ENCODE measurements at places on chromosomes 3 and 15. TPM values are rescaled to one million over a fixed set of nuclear protein-coding genes. Genes with fewer than 3 reads are reported as not detected.
A peak's percentile ranks its signal among the peaks of the same experiment; 100 is the strongest.

- DNase-seq = no peak
Measured at GRCh38 chr3:94862703-94863102, 799.8 kb downstream of the NSUN3 start.

Gene C3orf85
- not detected for polyA plus RNA-seq

DNA sequence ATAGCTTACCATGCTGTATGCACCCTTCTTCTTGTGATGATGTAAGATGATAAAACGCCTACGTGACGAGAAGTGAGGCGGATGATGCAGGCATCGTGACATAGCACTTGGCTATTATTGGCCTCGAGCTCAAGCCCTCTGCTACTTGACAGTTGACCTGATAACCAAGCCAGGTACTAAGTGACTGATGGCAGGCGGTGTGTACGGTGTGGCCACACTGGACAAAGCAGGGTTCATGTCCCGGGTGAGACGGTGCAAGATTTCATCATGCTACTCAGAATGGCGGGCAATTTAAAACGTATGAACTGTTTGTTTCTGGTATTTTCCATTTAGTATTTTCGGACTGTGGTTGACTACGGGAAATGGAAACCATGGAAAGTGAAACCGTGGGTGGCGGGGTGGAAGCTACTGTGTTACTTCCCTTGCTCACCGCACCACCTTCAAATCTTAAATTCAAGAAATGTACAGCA lies 57.7 kb downstream of the SLC12A8 start:
- DNase-seq = no peak

Gene COL6A5
- polyA plus RNA-seq = not detected

DNA sequence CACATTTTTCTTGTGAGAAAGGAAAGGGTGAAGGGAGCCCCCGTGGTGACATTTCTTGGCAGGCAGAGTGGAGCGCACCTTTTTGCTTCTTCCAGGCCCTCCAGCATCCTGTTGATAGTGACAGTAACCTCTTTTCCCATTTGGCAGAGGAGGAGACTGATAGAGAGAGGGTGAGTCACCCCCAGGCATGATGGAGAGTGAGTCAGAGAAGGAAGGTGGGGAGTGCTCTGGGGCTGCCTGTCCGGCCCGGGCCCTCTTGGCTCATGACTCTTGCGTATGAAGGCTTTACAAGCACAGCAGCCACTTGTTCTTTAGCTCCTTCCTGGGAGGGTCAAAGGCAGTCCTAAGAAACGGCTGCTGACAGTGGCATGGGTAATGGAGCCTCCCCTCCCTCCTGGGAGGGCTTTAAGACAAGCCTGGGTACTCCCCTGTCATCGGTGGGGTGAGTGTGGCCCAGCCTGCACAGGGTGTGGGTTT lies 16.0 kb downstream of the ANKRD63 start:
- peak; percentile 32 for DNase-seq

Gene HMCES
- 24.1 TPM for polyA plus RNA-seq

Gene AP3B2
- 0.51 TPM for polyA plus RNA-seq

- DNase-seq = no peak
Measured at GRCh38 chr3:36688815-36689214, 75.5 kb downstream of the DCLK3 start.

GRCh38 chr15:60381148-60381788 lies 16.5 kb downstream of the ANXA2 start:
- DNase-seq = no peak

- no peak for DNase-seq
Measured at GRCh38 chr3:197030379-197031314, 1.0 kb upstream of the MELTF start.

Gene PLA2G4E
- polyA plus RNA-seq = not detected

DNA sequence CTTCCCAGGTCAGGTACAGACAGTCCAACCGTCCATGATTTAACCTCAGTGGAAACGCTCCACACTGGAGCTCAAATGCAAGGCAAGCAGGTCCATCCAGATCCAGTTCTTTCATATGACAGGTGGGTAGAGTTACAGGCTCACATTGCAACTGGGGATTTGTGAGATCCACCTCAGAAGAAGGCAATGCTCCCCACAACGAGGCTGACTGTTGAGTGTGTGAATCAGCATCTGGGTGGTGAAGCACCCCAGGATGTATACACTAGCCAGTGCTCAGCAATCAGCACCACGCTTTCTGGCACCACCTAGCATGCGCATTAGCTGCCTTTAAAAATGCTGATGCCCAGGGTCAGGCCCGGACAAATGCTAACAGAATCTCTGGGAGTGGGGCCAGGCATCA lies 343.5 kb upstream of the ICE2 start:
- no peak for DNase-seq

DNA sequence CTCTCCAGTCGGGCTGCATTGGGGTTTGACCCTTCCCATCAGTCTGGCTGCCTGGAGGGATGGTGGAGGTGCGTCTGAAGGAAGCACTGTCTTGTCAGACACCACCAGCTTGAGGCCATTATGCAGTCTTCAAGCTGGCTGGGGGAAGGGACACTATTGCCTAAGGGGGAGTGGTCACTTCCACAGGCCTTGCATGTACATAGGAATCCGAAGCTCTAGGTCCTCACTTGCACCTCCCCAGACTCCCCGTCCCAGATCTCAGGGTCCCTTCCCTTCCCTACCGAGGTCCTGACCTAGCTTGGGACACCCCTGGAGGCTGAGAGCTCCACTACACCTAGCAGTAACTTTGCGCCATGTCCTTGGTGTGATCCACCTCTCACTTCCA lies 48.6 kb upstream of the KLF13 start:
- no peak for DNase-seq

Gene TNK2
- 48.3 TPM for polyA plus RNA-seq

Gene ULK3
- polyA plus RNA-seq = 56.3 TPM

DNA sequence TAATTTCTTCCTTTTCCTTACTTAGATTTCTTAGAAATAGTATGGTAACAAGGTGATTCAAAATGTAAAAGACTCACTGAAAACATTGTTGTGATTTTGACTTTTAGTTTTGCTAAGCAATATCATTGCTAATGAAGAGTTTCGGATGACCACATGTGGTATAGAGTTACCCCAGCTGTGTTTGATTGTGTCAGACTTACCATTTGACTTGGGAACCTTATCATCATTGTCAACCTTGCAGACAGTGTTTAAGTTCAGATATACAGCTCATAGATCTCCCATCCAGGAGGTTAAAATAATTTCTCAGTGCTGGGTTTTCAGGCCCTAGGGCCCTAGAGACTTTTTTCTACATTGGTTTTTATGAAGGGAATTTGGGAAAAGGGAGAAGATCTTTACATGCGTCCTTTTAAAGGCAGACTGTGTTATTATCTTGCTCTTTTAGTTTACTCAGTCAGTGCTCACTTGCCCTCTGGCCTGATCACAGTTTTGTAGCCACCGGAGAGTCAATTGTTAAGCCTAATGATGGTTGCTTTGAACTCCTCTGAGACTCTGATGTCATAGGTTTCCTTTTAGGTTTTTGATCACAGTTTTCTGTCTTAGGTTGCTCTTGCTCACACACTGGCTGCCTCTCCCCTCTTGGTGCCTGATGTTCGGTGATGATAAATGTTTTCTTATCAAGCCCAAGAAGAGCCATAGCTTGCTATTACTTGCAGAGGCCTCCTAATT lies 133.5 kb upstream of the ZPLD1 start:
- no peak for DNase-seq

Gene RPL39L
- polyA plus RNA-seq = 17.8 TPM

Gene CCR8
- not detected for polyA plus RNA-seq

DNA sequence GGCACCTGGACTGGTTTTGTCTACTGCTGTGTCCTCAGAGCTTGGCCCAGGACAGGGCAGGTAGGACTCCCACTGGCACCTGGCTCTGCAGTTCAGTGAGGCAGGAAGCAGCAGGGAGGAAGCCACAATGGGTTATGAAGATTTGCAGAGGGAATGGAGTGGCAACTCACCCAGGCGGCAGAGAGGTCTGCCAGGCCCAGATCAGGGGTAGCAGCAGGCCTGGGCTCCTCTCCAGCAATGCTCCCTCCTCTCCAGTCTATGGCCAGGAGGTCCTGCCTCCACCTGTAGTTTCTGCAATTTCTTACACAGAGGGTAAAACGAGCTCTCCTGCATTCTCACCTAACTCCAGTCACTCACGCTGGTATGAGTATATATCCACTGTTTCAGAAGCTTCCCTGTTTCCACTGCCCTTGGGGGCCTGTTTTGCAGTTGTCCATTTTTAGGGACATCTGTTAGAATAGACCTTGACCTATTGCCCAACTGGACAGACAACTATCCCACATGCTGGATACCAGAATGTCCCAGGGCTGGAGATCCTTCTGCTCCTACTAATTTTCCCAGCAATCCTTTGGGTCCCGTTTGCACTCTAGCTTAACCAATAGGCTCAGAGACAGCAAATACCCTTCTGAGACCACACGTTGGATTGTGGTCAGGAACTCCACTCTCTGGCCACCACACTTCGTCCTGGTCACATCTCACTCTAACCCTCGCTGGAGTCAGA lies 35.2 kb downstream of the HMCES start:
- DNase-seq = no peak

DNA sequence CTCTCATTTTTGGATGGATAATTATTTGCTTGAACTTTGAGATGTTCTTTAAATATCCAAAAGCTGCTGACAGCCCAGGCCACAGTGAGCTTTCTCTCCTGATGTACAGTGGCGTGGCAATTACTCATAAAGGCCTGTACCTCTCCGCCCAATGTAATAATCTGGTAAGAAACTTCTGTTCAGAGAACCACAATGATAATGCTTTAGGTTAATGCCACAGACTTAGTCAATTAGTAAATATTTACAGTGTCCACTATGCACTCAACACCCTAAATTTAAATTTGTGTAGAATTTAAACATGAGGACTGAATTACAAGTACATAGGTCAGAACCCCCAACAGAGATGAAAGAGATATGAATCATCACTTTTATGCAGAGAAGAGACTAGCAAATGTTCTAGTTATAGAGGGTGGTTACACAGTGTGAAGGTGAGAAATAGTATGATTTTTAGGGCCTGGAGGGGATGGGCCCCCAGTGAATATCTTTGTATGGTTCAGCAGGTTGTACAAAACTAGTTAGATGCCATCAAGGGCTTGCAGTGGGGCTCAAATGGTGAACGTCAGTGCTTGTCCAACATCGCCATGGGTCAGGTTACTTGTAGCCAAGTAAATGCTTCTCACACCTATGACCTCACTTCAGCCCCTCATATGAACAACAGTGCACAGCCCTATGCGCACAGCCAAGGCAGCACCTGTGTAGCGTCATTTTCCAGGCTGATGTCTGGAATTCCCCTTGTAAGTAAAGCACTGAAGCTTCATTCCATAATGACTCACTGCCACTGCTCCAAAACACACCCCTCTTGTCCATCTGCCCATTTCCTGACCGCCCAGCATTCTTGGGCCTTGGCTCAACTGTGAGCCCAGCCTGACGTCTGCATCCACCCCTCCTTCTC lies 13.3 kb downstream of the ABHD2 start:
- peak; percentile 54 for DNase-seq

GRCh38 chr3:20322085-20322484 lies 136.1 kb upstream of the SGO1 start:
- no peak for DNase-seq

GRCh38 chr3:104961851-104962250 lies 404.9 kb upstream of the ALCAM start:
- DNase-seq = no peak

DNA sequence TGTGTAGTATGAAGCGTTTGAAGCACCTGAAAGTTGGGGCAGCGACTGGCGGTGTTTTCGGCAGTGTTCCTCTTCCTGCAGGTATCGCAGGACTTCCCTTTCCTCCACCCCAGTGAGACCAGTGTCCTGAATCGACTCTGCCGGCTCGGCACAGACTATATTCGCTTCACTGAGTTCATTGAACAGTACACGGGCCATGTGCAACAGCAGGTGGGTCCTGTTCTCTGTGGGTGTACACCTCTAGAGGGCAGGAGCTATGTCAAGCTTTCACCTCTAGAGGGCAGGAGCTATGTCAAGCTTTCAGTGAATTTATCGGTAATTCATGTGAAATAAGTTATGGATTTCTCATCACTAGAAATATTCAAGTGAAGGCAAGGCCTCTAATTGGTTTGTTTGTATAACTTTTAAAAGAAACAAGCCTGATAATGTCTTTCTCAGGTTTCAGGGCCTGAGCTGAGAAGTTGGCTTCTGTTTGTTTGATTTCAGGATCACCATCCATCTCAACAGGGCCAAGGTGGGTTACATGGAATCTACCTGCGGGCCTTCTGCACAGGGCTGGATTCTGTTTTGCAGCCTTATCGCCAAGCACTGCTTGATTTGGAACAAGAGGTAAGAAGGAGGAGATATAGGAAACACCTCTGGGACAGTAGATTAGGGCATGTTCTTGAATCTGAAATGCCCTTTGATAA lies 5.3 kb downstream of the TUBGCP4 start:
- no peak for DNase-seq

Gene RAB27A
- polyA plus RNA-seq = 6.3 TPM

Gene LDHAL6B
- not detected for polyA plus RNA-seq

DNA sequence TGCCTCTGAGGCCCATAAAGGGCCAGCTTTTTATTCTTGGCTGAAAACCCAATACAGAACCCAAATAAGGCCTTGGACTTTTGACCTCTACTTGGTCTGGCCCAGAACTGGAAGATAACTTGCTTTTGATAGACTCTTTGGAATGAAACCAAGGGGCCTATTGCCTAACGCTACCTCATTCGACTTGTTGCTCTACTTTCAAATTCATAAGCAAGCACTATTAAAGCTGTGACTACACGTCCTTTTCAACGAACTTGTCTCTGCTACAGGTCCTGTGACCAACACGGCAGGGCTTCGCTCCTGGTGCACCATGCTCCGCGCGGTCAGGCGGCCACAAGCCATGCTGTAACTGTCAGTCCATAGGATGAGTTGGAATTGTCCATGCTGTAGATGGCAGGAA lies 385.4 kb downstream of the MFSD1 start:
- DNase-seq = peak; percentile 4

DNA sequence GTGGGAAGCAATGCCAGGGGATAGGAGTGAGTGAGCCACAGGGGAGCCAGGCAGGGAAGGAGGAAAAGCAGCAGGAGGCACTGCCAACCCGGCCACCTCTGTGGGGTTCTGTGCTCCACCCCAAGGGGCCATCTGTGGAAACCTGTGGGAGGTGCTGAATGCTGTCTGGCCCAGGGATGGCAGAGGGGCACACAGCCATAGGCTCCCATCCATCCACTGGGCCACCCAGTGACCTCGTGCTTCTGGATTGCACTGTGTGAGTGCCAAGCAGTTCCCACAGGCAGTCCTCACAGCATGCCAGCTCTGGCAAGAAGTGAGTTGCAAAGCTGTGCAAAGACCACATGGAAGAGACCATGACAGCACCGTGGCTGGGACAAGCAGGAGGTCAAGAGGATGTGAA lies 27.5 kb downstream of the DNAJB8 start:
- DNase-seq = no peak

DNA sequence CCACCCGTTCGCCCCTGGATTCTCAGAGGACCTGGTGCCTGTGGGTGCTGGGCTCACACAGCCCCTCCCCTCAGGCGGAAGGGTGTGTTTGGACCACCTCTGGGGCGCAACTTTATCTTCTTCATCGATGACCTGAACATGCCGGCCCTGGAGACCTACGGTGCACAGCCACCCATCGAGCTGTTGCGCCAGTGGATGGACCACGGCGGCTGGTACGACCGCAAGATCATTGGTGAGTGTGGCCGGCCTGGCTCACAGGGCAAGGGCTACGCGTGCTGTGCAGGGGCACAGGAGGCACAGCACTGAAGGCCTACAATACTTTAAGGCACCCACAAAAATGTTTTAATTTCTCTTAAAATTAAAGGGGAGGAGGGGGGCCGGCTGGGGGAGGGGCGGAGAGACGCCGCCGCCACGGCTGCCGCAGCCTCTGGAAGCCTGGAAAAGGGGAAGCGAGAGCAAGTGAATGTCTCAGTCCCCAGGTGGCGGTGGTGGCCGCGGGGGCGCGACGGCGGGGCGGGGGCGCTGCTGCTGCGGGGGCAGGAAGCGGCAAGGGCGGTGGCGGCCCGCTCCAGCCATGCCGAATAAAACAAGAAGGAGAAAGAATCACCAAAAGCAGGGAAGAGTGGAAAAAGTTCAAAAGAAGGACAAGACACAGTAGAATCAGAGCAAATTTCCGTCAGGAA lies 56.8 kb downstream of the DNAH1 start:
- DNase-seq = peak; percentile 50
